ENCODE measurements at places on chromosomes 12 and 14. TPM values are rescaled to one million over a fixed set of nuclear protein-coding genes. Genes with fewer than 3 reads are reported as not detected.

HOXC12 gene
- total RNA-seq = under 0.01 TPM

KLRD1 gene
- total RNA-seq = 0.36 TPM

REC8 gene
- total RNA-seq = 3.3 TPM

MSI1 gene
- total RNA-seq = under 0.01 TPM

TAS2R31 gene
- total RNA-seq = 9.7 TPM

TMTC2 gene
- 2.1 TPM for total RNA-seq

TMEM253 gene
- total RNA-seq = not detected

NGDN gene
- total RNA-seq = 49.6 TPM

PTGER2 gene
- 3.3 TPM for total RNA-seq

SMIM41 gene
- not detected for total RNA-seq

TAS2R13 gene
- 3.8 TPM for total RNA-seq

CCDC175 gene
- not detected for total RNA-seq

RNASE8 gene
- total RNA-seq = not detected

LIN7A gene
- 11.5 TPM for total RNA-seq

FAIM2 gene
- 1.4 TPM for total RNA-seq

KRT2 gene
- total RNA-seq = not detected

PRKD1 gene
- total RNA-seq = 21.8 TPM

CEP128 gene
- total RNA-seq = 7.7 TPM

TAS2R19 gene
- total RNA-seq = 7.6 TPM

HCAR1 gene
- 1.1 TPM for total RNA-seq

SOS2 gene
- 29.7 TPM for total RNA-seq

ADCY4 gene
- total RNA-seq = 17.7 TPM

PTMS gene
- 72.7 TPM for total RNA-seq

CPNE6 gene
- not detected for total RNA-seq

ACSM4 gene
- not detected for total RNA-seq

NFATC4 gene
- total RNA-seq = 101 TPM

ABHD12B gene
- total RNA-seq = not detected

SYNDIG1L gene
- total RNA-seq = not detected

CLEC2D gene
- total RNA-seq = 9.4 TPM

FGF6 gene
- total RNA-seq = not detected

FGF23 gene
- not detected for total RNA-seq

SYT1 gene
- total RNA-seq = 0.29 TPM

TOMM20L gene
- total RNA-seq = not detected

NYNRIN gene
- total RNA-seq = 7.2 TPM

PA2G4 gene
- total RNA-seq = 99.0 TPM

KRT71 gene
- total RNA-seq = not detected

RERG gene
- not detected for total RNA-seq

B4GALNT3 gene
- 0.36 TPM for total RNA-seq

MANSC1 gene
- total RNA-seq = 4.7 TPM

TEX52 gene
- total RNA-seq = not detected

CAPS2 gene
- total RNA-seq = 10.5 TPM

NFE2 gene
- total RNA-seq = 2.7 TPM

SUOX gene
- total RNA-seq = 12.3 TPM

AP4S1 gene
- 7.4 TPM for total RNA-seq

B4GALNT1 gene
- 2.9 TPM for total RNA-seq

PTPRO gene
- 0.29 TPM for total RNA-seq

SINHCAF gene
- total RNA-seq = 11.2 TPM

CIT gene
- 8.8 TPM for total RNA-seq

CLEC1A gene
- total RNA-seq = under 0.01 TPM

PTGDR gene
- total RNA-seq = 1.4 TPM

FOXG1 gene
- total RNA-seq = under 0.01 TPM

CELA1 gene
- not detected for total RNA-seq

ZDHHC22 gene
- not detected for total RNA-seq

DPY19L2 gene
- 2.7 TPM for total RNA-seq

TMED10 gene
- total RNA-seq = 306 TPM
